ENCODE measurements at places on chromosomes 2 and 18.

- DNase-seq = no peak
Observed at GRCh38 chr2:221437056-221437455, 135.0 kb downstream of the EPHA4 start.

DNA sequence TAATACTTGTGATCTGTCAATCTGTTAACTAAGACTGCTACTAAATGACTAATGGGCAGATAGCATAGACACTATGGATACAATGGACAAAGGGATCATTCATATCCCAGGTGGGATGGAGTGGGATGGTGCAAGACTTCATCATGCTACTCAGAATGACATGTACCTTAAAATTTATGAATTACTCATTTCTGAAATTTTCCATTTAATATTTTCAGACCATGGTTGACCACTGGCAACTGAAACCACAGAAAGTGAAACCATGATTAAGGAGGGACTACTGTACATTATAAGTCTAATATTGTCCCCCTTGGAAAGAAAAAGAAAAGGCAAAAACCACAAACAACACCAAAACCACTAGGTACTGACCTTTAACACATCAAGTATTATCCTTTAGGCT is 247.0 kb upstream of the SYT4 start:
- DNase-seq = no peak

DNA sequence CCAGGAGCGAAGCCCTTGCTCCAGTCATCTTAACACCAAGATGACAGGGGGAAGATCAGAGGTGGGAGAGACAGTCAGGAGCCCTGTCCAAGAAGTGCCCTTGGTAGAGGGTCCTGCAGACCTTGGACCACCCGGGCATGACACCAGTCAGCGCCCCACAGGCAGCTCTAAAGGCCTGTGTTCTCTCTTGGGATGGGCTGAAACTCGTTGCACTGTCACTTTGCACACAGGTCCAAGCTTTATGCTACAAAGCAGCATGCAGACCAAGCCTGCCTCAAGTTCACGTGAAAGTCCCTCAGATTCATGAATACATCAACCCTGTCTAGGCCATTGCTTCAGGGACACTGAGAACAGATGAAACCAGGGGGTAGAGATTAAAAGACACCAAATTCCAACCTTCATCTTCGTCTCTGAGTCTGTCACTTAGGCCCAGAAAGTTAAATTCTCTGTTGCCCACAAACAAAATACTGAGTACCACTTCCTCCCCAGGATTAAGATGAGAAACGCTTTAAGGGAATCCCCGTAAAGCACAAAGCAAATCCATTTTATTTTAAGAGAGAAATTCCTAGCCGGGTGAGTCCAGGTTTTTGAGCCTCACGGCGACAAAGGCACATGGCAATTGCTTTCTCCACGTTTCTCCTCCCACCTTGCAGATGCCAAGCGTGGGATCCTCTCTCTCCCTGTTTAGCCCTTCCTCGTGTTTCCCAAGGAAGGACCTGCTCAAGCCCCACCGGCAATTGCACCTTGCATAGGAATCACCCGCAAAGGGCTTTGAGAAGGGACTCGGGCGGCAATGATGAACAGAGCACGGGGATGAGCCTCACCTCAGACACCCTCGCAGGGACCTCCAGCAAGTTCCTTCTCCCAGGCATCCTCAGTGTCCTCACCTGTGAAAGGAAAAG is 75.0 kb upstream of the ID2 start:
- no peak for DNase-seq

DNA sequence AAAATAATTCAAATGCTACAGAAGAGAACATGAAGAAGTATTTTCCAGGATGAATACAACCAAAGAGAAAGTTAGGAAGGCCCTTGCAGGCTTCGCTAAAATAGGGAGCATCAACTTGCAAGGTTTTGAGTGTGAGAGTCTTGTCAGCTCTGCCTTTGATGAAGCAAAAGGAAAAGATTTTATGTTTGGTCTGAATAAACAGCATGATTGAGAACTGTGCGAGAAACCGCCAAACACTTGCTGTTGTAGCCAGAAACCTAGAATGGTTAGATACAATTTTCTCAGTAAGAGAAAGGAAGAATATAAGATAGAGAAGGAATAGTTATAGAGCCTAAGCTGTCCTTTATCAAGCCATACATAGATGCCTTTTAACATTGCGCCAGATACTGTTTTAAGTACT is 163.6 kb downstream of the L3MBTL4 start:
- DNase-seq = no peak

GRCh38 chr2:179518830-179519229 is 254.2 kb upstream of the SESTD1 start:
- DNase-seq = no peak

All from activated T-cell treated with anti-CD3 and anti-CD28 coated beads, Interleukin-2, amount 50 U/mL, for 1 hour (primary cell).